Aorta (tissue), 5 donors: ENCODE measurements at places on chromosomes 1 and 21.

DNA sequence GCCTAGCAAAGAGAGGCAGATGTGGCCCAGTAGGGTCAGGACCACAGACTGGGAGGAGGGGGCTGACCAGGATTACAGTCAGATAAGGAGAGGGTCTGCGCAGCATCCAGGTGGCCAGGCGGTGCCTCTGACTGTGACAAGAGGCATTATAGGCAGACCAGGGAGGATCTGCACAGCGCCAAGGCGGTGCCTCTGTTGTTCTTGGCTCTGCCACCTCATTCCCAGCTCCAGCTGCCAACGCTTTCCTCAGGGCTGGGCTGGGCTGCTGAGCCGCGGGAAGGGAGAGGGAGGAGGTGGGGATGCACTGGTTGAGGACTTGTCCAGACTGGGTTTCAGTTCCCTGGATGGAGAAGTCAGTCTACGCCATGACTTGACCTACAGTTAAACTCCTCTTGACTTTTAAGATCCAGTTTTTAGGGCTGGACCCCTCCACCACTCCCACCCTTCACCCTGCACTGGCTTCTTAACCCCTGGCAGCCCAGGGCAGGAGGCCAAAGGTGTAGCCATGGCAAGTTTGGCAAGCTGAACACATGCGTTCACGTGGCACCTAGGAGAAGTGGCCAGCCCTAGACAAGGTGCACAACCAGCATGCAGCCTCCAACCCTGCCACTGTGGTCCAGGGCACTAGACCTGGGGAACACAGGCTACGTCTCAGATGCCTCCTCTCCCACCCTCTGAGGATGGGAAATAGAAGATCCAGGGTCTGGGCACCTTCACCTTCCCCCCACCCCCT, 4.5 kb upstream of the CRABP2 start:
- DNase-seq, result peak; percentile 85

DNA sequence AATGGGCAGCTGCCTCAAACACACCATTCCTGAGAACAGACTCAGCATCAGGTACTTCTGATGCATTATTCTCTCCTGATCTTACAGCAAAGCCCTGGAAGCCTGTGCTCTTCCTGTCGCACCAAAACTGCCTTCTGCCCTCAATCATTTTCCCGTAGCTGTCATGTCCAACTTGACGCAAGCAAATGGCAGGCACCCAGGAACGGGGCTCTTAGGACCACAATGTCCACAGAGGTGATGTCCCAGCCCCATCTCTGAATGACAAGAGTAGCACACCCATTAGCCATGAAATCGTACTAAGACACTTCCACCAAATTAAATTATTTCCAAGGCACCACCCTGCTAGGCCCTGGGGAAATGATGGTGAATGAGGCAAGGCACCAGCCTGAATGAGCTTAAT, 47.1 kb downstream of the PTPN14 start:
- no peak for DNase-seq

DNA sequence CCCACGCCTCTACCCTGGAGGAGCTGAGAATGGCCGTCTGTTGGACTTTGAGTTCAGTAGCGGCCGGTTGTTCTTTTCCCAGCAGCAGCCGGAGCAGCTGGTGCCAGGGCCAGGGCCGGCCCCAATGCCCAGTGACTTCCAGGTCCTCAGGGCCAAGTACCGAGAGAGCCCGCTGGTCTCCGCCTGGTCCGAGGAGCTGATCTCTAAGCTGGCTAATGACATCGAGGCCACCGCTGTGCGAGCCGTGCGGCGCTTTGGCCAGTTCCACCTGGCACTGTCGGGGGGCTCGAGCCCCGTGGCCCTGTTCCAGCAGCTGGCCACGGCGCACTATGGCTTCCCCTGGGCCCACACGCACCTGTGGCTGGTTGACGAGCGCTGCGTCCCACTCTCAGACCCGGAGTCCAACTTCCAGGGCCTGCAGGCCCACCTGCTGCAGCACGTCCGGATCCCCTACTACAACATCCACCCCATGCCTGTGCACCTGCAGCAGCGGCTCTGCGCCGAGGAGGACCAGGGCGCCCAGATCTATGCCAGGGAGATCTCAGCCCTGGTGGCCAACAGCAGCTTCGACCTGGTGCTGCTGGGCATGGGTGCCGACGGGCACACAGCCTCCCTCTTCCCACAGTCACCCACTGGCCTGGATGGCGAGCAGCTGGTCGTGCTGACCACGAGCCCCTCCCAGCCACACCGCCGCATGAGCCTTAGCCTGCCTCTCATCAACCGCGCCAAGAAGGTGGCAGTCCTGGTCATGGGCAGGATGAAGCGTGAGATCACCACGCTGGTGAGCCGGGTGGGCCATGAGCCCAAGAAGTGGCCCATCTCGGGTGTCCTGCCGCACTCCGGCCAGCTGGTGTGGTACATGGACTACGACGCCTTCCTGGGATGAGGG, 28.5 kb upstream of the SPSB1 start:
- peak; percentile 36 for DNase-seq

DNA sequence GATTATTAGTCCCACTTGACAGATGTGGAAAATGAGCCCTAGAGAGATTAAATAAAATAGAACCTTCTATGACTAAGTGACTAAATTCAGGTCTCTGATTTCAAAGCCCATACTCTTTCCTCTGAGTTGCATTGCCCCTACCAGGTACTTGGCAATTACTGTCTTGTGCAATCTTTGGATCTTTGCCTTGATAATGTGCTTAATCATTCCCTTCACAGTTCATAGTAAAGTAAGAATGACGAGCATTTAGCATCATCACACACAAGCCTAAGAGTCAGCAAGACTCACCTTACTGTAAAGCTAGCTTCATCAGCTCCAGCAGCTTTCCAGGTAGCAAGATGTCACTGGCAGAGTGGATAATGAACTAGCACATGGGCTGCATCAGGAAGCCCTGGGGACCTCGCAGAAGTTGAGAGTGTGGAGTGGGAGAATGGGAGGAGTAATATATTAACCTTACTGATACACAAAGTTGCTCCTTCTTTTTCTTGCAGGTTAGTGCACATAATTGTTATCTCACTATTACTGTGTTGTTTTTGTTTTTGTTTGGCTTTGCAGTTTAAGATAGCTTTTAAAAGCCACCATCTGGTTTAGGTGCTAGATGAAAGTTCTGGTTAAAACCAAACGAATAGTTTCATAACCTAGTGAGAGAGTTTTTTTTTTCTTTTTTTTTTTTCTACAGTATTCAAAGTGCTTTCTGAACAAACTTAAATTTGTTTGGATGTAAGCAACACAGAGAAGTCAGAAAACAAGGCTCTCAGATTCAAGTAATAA, 71.8 kb downstream of the PBX1 start:
- DNase-seq, result no peak

- DNase-seq, result no peak
Observed at GRCh38 chr1:207009182-207009850, 23.2 kb downstream of the C1orf116 start.

DNA sequence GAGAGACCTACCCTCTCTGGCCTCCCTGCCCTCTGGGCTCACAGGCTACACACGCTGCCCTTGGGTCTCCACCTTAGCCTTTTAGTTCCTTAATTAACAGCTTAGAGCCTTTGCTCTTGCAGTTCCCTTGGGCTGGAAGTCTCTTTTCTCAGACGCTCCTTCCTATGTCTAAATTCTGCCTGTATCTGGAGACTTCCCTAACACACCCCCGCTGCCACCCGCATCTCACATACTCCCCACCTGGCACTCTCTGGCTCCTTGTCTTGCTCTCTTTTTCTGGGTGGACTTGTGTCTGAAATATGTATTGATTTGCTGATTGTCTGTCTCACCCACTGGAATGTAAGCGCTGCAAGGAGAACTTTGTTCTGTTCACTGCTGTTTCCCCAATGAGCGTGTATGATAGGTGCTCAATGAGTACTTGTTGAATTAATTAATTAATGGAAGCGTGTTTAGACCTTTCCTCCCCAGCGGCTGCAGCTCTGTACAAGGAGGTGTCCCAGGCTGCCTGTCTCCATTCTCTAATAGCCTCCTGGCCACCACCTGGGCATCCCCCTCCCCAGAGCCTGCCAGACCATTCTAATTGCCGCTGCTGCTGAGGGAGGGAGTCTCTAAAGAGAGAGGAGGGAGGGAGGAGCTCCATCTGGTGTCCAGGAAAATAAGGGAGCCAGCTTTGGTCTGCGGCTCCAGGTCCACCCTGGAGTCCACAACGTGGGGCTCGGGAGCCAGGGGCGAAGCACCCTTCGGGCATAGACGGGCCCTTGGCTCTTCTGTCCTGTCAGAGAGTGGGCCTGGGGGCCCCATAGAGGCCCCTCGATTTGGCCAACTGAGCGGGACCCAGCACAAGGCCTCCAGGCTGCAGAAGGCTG, 95.4 kb downstream of the RNF220 start:
- no peak for DNase-seq

GRCh38 chr1:229432905-229433304, 989 bp downstream of the ACTA1 start:
- DNase-seq, result no peak
